ENCODE measurements at places on chromosomes 2 and 18. TPM values are rescaled to one million over a fixed set of nuclear protein-coding genes. Genes with fewer than 3 reads are reported as not detected.

DNA sequence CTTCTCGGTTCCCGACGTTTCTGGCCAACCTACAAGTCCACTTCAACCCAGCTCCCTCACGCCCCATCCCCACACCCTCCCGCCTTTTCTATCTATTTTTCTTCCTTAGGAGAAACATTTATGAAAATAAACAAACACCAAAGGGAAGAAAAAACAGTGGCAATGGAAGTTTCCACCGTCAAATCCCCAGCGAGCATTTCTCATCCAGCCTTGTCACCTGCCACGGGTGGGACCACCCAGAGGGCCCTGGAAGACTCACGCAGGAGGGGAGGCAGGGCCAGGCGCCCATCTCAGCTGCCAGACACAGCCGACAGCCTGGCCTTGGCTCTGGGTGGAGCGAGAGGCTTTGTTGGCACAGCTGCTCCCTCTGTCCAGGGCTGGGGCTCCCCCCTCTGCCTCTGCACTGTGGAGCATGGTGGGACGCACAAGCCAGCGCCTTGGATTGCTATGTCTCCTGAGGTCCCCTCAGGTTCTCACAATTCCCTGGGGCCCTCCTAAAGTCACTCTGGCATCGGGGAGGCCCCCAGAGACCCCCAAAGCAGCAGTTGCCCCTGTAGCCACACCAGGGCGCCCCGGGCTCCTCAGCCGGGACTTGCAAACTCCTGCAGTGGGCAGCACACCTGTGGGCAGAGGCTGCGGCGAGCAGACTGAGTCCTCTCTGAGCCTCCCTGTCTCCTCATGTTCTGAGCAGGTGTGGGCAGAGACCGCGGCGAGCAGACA is 395.7 kb upstream of the SALL3 start:
- DNase-seq: no peak

DNA sequence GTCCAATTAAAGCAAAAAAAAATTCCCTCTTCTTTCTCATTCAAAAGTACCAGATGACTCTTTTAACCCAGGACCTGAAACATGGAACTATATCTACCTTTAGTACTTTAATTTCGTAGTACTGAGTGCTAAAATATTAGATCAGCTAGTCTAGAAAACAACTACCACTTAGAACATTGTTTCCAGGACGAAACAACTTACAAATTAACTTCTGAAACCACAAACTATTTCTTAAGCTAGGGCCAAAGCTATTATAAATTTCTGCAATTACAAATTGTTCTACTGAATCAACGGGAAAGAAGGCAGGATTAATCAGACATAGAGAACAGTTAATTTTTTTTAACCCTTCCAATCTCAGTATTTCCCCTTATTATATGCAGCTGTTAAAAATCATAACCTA is 39.9 kb downstream of the DARS1 start:
- no peak for DNase-seq

DNA sequence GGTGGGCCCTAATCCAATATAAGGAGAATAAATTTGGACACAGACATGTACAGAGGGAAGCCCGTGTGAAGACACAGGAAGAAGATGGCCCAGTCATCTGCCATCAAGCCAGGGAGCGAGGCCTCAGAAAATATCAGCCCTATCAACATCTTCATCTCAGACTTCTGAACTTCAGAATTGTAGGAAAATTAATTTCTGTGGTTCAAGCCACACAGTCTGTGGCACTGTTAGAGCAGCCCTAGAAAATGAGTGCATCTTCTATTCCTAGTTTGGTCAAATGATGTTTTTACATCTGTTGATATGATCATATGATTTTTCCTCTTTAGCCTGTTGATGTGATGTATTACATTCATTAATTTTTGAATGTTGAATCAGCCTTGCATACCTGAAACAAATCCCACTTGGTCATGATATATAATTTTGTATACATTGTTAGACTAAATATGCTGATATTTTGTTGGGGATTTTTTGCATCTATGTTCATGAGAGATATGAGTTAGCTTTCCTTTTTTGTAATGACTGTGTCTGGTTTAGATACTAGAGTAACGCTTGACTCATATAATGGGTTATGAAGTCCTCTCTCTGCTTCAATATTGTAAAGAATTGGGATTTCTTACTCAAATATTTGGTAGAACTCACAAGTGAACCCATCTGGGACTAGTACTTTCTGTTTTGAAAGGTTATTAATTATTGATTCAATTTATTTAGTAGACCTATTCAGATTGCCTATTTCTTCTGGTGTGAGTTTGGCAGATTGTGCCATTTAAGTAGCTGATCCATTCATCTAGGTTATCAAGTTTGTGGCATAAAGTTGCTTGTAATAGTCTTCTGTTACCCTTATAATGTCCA is 451.4 kb downstream of the EIPR1 start:
- no peak for DNase-seq

- DNase-seq: no peak
Measured at GRCh38 chr2:35033748-35034147, 1321.8 kb upstream of the CRIM1 start.

DNA sequence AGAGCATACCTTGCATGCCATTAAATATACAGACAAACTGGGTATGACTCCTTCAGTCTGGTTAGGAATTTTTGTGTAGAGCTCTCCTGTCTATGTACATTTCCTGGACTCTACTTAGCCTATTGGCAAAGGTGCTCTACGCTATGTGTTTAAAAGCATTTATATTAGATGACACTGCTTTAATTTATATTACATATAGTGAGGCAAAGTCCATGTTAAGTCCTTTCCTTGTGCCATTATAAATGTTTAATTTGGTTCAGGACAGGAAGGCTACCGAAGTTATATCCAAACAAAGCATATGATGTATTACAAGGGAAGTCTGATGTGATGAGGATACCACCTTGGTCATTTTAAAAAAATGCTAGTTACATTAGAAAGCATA is 117.4 kb upstream of the RAB27B start:
- no peak for DNase-seq

The CPLX4 gene
- total RNA-seq: not detected

The SLC8A1 gene
- total RNA-seq: 8.9 TPM

All from hepatocyte (in vitro differentiated cells).